HS-5 (cell line): ENCODE measurements at places on chromosomes 11 and 22.

- no peak for DNase-seq
These were observed 6.7 kb downstream of the CENPM start for GRCh38 chr22:41939981-41940831.

- no peak for DNase-seq
These were observed 9.4 kb downstream of the OR8B12 start for GRCh38 chr11:124534051-124534450.

GRCh38 chr11:66454247-66454646, 12.5 kb upstream of the PELI3 start:
- DNase-seq = no peak

- DNase-seq = no peak
These were observed 274.5 kb upstream of the B3GAT1 start for GRCh38 chr11:134686460-134687061.

DNA sequence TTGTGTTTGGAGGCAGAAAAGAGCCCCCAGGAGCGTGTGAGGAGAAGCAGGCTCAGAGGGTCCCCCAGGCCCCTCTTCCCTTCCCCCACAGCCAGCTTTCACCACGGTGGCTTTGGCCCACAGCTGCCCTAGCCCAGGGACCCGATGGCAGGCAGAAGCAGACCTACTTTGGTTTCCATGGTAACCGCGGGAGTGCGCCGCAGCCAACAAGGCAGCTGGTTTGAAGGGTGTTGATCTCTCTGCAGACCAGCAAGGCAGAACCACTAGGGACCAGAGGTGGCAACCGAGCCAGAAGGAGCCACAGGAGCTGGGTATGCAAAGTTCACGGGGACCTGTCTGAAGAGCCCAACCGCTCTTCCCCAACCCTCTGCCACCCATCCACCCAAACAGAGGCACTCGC, 69.4 kb downstream of the BUD13 start:
- DNase-seq = no peak

DNA sequence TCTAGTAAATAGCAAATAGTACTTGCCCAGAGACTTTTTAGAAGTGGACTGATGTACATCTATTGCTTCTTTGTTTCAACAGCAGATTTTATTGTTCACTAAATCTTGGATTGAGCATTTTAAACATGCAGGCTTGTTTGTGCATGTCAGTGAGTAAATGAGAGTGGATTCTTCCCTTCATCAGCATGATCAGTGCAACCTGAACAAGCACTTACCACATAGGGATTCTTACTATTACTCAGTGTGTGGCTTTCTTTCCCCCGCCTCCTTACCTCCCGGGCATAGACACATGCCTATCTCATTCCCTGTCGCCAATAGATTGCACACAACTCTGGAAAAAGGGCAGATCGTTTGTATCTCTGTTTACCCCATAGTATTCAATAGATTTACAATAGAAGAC, 197.5 kb downstream of the C11orf87 start:
- no peak for DNase-seq

DNA sequence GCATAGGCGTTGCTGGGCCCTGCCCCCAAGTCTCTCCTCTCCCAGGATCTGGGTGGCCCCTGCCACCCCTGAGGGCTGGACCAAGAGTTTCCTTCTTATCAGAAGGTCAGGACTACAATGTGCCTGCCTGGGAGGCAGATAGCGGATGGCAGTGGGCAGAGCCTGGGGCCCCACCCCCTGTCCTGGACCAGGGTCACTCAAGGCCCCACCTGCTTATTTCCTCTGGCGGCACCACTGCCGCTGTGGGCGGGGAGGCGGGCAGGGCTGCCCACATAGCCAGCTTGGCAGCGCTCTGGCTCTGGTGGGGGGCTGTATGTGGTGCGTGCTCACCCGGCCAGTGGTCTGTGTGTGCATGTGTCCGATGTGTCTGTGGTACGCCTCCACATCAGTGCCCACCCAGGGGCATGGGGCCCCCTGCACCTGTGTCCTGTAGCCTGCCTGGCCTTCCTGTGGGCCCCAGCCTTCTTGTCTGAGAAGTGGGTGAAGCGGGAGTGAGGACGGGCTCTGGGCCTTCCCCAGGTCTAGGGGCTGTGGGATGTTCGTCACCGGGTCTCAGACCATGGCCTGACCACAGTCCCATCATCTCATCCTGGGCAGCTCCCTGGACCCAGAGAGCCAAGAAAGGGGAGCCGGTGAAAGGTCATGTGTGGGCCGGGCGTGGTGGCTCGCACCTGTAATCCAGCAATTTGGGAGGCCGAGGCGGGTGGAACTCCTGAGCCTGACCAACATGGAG, 3.0 kb downstream of the GAS2L1 start:
- DNase-seq = no peak

- DNase-seq = no peak
These were observed 41.6 kb downstream of the NTM start for GRCh38 chr11:131412061-131412460.

DNA sequence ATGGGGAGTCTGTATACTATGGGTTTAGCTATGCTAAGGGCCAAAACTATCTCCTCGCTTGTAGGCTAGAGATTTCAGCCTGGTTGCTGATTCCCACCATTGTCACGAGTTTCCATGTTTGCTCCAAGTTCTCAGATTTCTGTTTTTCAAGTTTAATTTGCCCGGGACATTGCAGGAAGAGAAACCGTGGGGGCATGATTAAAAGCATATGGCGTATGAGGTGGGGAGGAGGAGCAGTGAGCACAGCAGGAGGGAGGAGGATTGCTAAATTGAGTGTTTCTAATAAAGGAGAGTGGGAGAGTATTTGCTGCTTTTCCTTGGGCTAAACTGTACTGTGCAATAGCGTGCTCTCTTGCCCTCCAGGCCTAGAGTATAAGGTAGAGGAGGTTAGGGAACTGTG, 558.4 kb downstream of the METTL15 start:
- DNase-seq = no peak

GRCh38 chr11:75867778-75868374, 52.9 kb downstream of the UVRAG start:
- DNase-seq = peak; percentile 24
